Stimulated activated CD4-positive, alpha-beta T cell treated with anti-CD3 and anti-CD28 coated beads, TNF-alpha, amount 100 ng/mL, for 1 hour (primary cell): ENCODE measurements at places on chromosomes 7 and 10.

GRCh38 chr7:120254845-120255244 is 18.1 kb upstream of the KCND2 start:
- no peak for DNase-seq

GRCh38 chr7:45031829-45032228 is 31.8 kb downstream of the CCM2 start:
- DNase-seq, result no peak

GRCh38 chr10:100372415-100373297 is 25.6 kb downstream of the SCD start:
- no peak for DNase-seq

DNA sequence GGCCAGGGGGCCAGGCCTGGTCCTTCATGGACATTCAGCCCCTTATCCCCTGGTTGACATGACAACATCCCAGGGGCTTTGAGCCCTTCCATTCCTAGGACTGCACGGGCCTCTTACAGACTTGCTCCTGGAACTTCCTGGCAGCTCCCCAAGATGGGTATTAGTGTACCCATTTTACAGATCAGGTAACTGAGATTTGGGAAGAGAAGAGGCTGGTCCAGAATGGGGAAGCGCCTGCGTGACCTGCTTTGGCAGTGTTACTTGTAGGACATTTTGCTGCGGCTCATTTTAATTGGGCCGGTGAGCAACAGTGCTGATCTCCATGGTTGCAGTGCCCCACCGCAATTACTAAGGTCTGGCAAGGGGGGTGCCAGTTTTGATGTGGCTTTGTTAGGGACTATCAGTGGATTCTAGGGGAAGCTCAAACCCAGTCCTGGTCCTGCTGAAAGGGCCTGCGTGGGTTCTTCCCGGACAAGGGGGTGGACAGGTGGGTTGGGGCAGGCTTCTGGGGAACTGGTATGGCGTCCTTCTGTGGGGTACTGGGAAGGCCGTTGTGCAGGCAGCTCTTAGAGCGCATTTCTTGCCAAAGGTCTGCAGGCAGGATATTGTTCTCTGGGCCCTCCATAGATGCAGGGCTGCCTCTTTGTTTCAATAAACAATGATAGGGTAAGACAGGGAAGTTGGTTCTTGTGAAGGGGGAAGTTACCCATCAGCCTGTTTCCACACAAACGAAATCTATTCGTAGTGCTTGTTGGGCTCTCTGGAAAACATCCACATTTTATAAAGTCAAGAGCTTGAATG is 137.6 kb downstream of the RGS10 start:
- DNase-seq, result no peak
